ENCODE measurements at places on chromosomes 2 and 18.

GRCh38 chr2:157182204-157182709, 75.2 kb upstream of the GALNT5 start:
- no peak for DNase-seq

DNA sequence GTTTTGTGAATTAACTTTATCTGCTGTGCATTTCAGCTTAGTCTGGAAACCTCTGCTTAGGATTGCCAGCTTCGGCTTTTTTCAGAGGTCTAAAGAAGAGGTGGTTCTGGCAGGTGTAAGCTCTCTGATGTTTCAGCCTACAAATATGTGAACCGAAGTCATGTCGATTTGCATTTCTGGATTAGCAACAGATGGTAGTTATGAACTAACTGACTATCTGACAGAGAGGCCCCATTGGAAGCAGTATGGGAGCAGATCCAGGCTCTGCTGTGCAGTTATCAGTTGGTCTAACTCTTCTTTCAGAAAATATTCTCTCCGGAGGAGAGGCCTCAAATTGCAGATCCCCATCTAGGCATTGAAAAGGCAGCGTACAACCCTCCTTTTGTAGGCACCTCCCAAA, 32.7 kb upstream of the SPRED2 start:
- no peak for DNase-seq

- DNase-seq, result no peak
Observed at GRCh38 chr2:104938231-104938941, 84.5 kb downstream of the POU3F3 start.

DNA sequence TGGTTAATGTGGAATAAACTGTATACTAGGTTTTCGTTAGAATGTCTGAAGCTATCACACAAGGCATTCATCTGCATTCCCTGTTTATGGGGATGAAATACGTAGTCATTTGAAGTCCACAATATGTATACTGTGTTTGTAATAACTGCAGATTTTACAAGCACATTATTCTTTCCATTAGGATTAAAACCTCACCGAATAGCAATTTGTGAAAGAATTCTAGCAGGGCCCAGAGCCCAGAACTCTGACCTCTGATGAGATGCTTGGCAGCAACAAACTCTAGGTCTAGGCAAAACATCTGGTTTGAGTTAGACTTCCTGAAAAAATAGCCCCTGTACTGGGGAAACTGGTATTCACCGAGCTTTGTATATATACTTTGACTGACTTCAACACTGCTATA, 158.2 kb downstream of the SRBD1 start:
- no peak for DNase-seq

GRCh38 chr18:45588376-45589355, 26.6 kb upstream of the SLC14A2 start:
- DNase-seq, result peak; percentile 3

DNA sequence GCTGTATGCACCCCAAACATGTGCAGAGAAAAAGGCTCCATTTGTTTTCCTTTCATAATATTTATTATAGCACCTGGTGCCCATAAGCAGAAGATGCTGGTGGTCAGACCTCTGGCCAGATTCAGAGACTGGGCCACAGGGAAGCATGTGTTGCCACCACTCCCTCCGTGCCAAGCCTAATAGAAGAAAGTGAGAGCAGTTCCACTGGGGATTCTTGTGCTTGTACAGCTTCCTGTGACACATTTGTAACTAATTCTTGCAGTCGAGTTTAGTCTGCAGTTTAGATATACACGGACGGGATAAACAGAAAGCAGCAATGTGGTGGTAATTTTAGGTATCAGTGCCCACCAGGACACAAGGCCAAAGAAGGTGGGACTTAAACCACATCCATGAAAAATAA, 135.4 kb upstream of the PIEZO2 start:
- no peak for DNase-seq

DNA sequence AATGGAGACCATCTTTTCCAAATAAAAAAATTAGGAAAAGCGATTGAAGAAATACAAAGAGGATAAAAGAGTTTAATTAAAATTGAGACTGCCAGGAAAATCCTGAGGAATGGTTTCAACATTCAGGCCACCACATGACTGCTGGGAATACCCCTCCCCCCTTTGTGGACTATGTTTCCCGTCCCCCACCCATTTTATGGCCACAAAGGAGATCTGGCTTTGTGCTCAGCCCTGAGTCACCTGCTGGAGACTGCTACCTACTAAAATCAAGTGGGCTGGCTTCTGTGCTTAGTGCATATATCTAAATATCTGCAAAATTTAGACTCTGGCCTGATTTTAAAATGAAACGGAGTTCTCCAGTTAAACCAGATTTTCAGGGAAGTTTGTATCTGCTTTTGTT, 10.1 kb downstream of the RND3 start:
- DNase-seq, result no peak

- DNase-seq, result no peak
Observed at GRCh38 chr2:11019614-11020013, 107.9 kb downstream of the KCNF1 start.

GRCh38 chr18:75204269-75204731, 4.6 kb downstream of the PTGR3 start:
- no peak for DNase-seq

DNA sequence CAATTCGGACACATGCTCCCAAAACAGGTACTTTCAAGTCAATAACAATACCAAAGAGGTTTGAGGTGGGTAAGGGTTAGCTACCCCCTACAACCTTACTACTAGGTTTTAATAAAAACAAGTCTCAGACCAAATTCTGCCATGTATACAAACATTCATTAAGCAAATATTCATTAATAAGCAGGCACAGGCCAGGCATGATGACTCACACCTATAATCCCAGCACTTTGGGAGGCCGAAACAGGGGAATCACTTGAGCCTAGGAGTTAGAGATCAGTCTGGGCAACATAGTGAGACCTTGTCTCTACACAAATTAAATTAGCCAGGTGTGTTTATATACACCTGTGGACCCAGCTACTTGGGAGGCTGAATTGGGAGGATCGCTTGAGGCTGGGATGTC, 11.7 kb upstream of the ELAC1 start:
- DNase-seq, result no peak

DNA sequence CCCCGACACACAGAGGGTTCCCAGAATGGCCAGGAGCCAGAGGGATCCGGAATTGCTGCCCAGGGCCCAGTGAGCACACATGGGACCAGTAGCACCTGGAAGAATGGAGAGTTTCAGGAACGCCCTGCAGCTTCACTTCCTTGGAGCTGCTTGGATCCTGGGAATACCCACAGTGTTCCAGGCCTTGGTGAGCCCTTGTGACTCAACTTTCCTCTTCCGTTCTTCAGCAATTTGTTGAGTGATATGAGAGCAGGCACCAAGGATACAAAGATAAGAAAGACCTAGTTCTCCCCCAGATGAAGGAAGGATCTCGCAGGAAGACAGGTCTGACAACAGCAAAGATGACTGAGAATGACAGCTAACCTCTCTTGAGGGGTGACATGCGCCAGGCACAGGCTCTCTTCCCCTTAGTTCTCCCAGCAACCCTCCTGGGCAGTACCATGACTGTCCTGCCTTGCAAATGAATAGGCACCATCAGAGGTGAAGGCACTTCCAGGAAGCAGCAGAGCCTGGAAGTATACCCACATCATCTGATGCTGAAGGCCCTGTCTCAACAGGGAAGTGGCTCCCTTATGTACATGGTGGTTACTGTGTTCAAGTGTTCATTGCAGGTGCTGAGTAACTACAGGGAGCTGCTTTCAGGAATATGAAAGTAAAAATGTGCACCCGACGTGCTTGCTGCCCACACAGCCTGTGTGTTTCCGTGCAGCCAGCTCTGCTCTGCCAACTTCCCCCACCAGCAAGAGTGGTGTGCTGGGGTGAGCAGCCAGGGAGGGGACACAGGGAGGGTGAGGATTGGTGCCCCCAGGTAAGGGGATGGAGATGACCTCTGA, 116.2 kb downstream of the STPG4 start:
- no peak for DNase-seq

DNA sequence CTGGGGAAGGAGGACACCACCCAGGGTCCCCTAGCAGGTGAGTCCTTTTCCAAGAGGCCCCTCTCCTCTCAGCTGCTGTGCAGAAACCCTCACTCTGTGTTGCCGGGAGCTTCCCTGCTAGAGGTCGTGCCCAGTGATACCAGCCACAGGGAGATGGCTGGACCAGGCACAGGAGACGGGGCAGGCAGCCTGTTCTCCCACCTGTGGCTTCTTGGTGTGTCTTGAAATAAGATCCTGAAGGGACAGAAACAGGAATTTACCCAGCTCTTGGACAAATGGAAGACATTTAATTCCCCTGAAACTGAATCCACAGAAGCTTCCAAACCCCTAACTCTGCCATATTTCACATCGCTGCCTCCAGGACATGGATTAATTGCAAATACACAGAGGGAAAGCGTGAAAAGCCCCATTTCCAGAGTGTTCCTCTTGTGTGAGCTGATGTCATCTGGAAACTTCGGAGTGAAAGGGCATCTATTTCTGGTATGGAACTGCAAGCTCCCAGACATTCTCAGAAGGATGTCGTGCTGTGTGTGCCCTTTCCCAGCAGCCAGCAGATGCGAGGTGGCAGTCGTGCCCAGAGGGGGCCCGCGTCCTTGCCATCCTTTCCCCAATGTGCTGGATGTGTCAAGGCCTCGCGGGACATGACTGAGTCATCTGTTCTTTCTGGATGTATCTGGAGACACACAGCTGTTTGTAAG, 177.7 kb downstream of the SEPTIN10 start:
- peak; percentile 78 for DNase-seq

GRCh38 chr2:7951490-7951889, 730.4 kb upstream of the ID2 start:
- no peak for DNase-seq
